ENCODE measurements at places on chromosomes 7 and 10.

- no peak for DNase-seq
These were observed 118.0 kb downstream of the NRF1 start for GRCh38 chr7:129729511-129729910.

DNA sequence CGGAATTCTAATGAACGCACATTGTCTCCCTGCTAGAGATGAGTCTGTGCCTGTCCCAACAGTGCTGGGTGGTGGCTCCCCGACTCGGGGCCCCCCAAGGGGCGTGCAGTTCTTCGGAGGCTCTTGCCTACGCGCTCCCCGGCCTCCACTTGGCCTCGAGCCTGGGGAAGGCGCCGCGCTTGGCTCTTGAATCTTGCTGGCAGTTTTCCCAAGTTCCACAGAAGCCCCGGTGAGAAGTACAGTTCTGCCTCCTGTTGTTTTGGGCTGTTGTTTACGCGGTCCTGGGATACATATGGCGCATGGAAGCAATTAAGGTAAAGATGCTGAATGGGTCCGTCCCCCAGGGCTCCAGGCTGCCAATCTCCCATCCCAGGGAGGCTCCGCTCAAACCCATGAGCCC, 32.6 kb upstream of the UNCX start:
- DNase-seq: no peak

DNA sequence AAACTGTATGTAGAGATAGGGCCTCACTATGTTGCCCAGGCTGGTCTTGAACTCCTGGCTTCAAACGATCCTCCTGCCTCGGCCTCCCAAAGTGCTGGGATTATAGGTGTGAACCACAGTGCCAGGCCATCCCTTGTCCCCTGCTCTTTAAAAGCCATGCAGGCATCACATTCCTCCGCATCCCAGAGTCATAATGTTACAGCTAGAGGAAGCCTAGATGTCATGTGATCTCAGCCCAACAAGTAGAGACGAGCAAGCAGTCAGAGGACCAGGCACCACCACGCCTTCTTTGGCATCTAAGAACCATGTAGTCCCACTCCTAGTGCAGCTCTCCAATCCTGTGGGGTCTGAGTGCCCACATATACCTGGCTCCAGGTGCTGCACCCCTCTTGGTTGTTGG, 13.1 kb downstream of the PODXL start:
- DNase-seq: no peak

DNA sequence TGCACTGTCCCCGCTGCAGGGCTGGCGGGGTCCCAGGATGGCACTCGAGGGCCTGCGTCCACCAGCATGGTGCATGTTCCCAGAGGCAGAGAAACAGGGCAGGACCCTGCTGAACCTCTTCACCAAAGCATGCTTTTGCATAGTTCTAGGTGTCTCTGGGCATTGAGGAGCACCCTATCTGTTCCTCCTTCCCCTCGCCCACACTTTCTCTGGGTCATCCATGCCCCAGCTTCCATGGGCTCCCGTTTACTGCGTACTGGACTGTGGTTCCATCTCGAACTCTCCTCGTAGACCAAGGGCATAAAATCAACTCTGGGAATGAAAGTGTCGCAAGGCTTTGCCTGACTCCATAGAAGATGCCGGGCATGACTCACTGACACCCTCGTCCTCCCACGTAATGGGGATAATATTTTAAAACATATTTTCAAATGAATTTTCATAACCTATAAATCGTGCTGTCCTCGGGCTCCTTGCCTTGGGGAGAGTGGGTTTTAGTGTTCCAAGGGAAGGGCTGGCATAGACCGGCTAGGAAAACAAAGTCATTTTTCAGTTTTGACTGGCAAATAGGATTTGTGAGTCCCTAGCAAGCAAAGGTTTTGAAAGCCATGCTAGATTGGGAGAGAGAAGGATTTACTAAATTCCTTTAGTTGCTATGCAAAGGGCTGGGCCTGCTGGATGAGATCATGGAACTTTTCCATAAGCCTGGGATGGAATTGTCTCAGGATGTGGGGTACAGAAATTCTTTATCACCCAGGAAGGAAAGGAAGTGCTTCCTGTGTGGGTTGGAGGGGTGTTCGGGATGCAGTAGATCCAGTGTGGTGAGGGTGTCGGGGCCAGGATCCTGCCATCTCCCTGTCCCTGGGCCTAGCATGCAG, 498.7 kb upstream of the MKI67 start:
- DNase-seq: peak; percentile 9

DNA sequence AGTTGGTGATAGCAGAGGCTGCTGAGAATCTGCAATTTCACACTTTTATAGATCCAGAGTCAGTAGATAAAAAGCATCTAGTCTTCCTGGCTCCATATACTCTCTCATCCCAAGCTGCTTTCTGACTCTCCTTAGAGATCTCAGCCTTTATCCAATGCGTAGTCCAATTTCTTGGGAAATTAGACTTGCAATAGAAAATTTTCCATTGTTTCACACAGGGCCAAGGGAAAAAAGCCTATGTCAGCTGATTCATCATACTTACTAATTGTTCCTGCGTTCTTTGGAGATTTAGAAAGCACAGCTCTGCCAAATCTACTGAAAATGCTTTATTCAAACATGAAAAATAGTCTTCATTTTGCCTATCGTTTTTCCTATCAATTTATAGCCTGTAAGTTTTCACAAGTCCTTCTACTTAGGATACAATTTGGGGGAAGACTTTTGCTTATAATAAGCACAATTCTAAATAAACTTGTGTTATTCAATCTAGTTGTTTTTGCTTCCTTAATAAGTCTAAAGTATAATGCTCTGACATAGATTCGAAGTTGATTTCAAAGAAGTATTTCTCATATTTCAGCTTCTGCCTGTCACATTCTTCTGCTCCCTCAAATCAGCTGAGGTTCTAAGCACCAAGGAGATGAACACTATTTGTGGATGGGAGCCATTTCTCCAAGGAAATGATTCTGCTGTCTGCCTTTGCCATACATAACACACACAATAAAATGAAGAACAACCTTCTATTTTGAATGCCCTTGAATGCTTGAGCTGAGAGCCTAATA, 165.4 kb downstream of the ADAM12 start:
- DNase-seq: peak; percentile 62
